ENCODE measurements at places on chromosomes 16 and 17. TPM values are rescaled to one million over a fixed set of nuclear protein-coding genes. Genes with fewer than 3 reads are reported as not detected.
A peak's percentile ranks its signal among the peaks of the same experiment; 100 is the strongest.

DNA sequence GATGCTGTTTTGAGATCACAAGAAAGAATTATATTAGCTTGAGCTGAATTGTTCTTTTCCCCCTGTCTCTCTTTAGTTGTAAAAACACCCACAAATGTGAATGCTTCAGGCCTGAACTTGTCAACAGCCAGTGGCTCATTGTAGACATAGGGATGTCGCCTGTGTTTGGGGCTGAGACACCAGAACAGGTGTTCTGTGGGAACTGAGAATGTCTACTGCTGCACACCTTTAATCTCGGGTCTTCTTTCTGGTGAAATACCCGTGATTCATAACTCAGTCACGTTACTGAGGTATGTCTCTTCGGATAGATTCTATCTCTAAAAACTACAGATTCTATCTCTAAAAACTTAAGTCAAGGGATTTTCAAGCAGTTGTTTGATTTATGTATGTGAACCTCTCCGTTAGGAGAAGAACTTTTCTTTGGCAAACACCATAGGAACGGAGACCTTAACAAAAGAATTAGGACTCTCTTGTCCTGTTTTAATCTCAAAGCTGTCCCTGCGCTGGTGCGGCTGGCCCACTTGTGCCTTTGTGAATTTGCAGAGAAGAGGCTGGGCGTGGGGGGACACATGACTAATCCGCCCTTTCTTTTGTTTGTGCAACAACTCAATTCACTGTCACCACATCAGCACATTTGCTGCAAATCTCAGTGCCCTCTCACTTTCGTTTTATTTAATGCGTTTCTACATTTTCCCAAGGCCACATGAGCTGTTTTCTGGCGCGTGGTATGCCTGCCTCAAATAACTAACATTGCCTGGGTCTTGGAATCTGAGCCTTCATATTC, 643.0 kb downstream of the MAF start:
- no peak for DNase-seq

GRCh38 chr16:2964475-2965336, 631 bp downstream of the KREMEN2 start:
- DNase-seq = no peak

DNA sequence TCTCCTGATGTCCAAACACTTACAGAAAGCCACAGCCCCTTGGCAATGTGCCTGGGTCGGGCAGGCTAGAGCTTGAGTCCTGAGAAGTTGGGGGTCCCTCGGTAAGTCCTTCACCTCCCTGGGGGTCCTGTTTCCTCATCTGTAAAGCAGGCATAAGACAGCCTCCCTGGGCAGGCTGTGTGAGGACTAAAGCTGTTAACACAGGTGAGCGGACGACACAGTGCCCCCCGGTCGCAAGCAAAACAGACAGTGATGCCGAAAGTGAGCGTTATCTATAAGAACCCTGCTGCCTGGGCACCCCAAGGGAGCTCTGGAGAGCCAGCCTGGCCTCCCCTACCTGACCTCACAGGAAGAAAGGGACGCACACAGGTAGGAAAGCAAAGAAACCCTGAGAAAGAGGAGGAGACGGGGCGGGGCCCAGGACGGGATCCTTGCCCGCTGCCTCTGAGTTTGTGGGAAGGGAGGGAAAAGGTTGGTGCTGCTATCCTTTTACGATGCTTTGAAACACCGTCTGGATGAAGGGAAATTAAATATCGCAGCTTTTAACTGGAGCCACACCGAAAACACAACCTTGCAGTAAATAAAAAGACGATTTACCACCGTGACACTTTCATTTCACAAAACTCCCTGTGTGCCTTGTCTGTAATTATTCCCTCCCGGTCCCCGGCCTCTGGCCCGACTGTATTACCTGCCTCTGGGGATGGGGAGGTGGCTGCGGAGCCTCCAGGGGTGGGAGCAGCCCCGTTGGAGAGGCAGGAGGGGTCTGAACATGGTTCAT, 67.1 kb downstream of the ENGASE start:
- no peak for DNase-seq

- no peak for DNase-seq
Observed at GRCh38 chr17:43588121-43588520, 42.0 kb upstream of the ETV4 start.

DNA sequence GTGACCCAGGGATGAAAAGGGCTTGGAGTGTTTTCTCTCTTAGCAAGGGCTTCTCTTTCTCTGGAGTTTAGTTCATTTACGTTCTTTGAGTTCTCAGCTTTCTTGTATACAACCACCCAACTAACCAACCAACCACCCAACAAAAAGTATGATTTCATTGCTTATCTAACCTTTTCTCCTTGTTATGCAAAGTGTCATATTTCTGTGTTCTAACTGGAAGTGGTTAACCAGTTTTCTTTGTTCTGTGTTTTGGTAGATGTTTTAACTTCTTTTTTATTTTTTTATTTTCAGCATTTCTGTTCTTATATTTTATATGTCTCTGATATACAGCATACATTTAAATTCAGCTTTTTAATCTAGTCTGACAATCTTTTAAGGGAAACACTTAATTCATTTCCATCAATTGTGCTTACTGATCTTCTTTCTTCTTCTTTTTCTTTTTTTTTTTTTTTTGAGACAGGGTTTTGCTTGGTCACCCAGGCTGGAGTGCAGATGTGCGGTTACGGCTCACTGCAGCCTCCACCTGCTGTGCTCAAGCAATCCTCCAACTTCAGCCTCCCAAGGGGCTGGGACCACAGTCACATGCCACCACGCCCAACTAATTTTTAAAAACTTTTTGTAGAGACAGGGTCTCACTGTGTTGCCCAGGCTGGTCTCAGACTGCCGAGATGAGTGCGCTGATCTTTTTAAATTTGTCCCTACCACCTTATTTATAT, 29.6 kb downstream of the NLK start:
- no peak for DNase-seq

DNA sequence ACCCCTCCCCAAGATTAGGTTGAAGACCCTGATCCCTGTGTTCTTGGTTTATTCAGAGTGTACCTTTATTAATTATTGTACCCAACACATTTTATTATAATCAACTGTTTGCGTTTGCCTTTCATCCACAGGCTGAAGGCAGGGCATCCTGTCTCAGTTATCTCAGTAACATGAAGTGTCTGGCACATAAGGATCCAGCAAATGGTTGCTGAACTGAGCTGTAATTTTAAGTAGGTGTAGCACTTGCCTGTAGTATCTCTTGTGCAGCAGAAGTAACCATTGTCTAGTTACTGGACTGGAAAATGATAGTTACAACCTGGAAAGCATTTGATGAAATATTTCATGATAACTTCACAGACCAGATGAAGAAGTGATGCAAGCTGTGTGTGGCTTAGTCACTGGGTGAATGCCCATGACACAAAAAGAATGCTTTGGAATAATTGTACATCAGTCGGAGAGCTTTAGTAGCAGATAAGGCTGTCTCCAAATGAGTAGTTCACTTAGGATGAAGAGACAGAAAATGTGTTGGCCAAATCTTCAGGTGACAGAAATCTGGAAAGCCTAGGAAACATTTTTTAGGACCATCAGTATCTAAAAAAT, 56.6 kb downstream of the ESRP2 start:
- DNase-seq = no peak

GRCh38 chr17:17685775-17686291, 4.6 kb downstream of the RAI1 start:
- peak; percentile 51 for DNase-seq

Gene CCL2
- total RNA-seq = 135 TPM

Gene HASPIN
- total RNA-seq = 8.9 TPM

Gene STAC2
- not detected for total RNA-seq

Gene P3H4
- total RNA-seq = 59.4 TPM
